Retinal pigment epithelial cell (primary cell): ENCODE measurements at places on chromosomes 16 and 17.

GRCh38 chr17:17344507-17345293, 41.5 kb downstream of the NT5M start:
- DNase-seq: no peak

GRCh38 chr16:18802767-18803343, 1.5 kb upstream of the ARL6IP1 start:
- DNase-seq: no peak

- no peak for DNase-seq
Observed at GRCh38 chr16:69112285-69113129, 7.1 kb downstream of the HAS3 start.

- no peak for DNase-seq
Observed at GRCh38 chr16:85291302-85292148, 179.3 kb upstream of the CIBAR2 start.

DNA sequence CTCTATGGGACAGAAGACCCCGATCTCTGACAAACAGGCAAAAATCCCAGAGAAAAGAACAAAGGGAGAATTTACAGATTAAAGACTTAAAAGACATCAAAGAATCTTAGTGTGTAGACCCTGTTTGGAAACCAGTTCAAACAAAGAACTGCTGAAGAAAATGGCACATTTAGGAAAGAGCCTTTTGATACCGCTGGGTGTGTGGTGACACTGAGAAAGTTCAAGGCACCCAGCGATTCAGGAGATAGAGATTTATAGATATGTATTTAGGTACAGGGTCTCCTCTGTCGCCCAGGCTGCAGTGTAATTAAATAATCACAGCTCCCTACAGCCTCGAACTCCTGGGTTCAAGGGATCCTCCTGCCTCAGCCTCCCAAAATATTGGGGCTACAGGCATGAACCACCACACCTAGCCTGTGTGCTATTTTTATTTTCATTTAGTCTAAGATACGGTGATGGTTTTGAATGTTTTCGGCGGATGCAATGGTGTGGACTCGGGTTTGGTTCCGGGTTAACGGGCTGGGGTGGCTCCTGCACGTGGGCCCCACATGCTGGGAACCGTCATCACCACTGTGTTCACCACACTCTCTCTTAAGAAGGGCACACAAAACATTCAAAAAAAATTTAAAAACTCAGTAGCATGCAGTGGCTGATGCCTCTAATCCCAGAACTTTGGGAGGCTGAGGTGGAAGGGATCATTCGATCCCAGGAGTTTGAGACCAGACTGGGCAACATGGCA, 114.0 kb downstream of the ZNF778 start:
- DNase-seq: no peak
